Stimulated activated CD4-positive, alpha-beta T cell treated with anti-CD3 and anti-CD28 coated beads, Interleukin-1b, Interleukin-23, amount 100 ng/mL, for 48 hours (primary cell): ENCODE measurements at places on chromosomes 3 and 15.
A peak's percentile ranks its signal among the peaks of the same experiment; 100 is the strongest.

- DNase-seq, result no peak
Observed at GRCh38 chr3:143814443-143814889, 33.8 kb downstream of the SLC9A9 start.

DNA sequence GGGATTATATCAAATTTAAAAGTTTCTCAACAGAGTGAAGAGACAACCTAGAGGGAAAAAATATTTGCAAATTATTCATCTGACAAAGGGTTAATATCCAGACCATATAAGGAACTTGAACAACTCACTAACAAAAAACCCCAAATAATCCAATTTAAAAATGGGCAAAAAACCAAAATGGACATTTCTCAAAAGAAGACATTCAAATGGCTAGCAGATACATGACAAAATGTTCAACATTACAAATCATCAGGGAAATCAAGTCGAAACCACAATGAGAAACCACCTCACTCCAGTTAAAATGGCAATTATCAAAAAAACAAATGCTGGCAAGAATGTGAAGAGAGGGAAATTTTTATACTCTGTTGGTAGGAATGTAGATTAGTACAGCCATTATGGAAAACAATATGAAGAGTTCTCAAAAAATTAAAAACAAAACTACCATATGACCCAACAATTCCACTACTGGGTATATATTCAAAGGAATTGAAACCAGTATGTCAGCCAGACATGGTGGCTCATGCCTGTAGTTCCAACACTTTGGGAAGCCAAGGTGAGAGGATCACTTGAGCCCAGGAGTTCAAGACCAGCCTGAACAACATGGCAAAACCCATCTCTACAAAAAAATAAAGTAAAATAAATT, 88.5 kb downstream of the CSNK1G1 start:
- no peak for DNase-seq

- no peak for DNase-seq
Observed at GRCh38 chr15:42108806-42109205, 14.4 kb upstream of the PLA2G4D start.

GRCh38 chr15:49848282-49848724, 227.5 kb downstream of the DTWD1 start:
- DNase-seq, result no peak

DNA sequence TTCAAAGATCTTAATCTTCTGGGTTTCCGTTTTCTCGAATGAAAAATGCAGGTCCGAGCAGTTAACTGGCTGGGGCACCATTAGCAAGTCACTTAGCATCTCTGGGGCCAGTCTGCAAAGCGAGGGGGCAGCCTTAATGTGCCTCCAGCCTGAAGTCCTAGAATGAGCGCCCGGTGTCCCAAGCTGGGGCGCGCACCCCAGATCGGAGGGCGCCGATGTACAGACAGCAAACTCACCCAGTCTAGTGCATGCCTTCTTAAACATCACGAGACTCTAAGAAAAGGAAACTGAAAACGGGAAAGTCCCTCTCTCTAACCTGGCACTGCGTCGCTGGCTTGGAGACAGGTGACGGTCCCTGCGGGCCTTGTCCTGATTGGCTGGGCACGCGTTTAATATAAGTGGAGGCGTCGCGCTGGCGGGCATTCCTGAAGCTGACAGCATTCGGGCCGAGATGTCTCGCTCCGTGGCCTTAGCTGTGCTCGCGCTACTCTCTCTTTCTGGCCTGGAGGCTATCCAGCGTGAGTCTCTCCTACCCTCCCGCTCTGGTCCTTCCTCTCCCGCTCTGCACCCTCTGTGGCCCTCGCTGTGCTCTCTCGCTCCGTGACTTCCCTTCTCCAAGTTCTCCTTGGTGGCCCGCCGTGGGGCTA, at the start of the genes B2M and PATL2:
Gene B2M, plus strand, starts transcription at position 422 of the 647 bp plus-strand sequence. Its CDS starts 30 bp downstream, at position 452.
Gene PATL2, minus strand, starts transcription at position 228 of the 647 bp plus-strand sequence. CDS start 34,833 bp downstream, outside the sequence.
- DNase-seq, result peak; percentile 96

- no peak for DNase-seq
Observed at GRCh38 chr3:94647131-94647530, 584.3 kb downstream of the NSUN3 start.

DNA sequence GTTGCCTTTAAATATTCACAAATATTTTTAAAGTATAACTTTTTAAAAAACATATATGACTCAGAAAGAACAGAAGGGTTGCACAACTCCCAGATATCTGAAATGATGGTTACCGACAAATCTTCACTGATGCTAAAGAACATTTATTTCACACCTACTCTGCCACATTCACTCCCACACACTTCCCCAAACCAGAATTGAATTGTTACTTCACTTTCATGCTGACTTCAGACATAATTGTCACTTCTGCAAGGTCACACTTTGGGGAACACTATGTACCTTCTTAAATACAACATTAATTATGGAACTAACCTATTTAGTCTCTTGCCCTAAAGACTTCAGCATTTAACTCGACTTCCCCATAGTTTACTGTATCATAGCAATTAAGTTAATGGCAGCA, 795.1 kb downstream of the FHIT start:
- no peak for DNase-seq

DNA sequence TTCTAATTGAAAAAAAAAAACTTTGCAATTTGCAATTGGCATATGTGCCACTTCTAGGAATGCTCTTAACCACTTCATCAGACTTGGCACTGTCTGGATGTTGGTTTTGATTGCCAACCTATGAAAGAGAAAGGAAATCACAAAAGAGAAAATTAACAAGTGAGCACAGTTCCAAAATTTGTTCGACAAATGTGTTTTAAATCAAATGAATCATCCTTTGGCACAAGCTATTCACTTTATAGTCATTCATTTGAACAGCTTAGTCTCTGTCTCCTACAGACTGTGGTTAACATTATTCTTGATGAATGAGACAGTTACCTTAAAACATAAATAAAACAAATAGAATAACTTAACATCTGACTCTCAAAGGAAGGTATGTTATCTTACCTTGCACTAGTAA, 265.0 kb downstream of the EPHA3 start:
- DNase-seq, result no peak

GRCh38 chr15:81491414-81492096, 117.5 kb upstream of the TMC3 start:
- no peak for DNase-seq

- DNase-seq, result no peak
Observed at GRCh38 chr3:143753456-143753855, 94.8 kb downstream of the SLC9A9 start.

- DNase-seq, result no peak
Observed at GRCh38 chr15:63094495-63094931, 27.1 kb upstream of the LACTB start.

- no peak for DNase-seq
Observed at GRCh38 chr15:80072285-80072994, 13.0 kb downstream of the ZFAND6 start.

- DNase-seq, result no peak
Observed at GRCh38 chr15:52101542-52102323, 10.8 kb downstream of the BCL2L10 start.

- no peak for DNase-seq
Observed at GRCh38 chr3:38549486-38549885, 53.3 kb downstream of the EXOG start.

DNA sequence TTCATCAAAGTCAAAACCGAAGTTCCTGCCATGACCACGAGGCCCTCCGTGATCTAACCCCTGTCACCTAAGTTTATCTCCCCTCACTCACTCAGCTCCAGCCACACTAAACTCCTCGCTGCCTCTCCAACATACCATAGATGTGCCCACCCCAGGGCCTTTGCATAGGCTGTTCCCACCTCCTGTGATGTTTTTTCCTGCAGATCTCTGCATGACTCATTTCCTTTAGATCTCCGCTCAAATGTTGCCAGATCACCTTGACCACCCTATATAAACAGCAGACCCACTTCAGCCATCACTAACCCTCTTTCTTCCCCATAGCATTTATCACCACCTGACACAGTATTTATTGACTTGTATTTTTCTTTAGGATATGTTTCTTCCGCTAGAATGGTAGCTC, 58.5 kb downstream of the HRH1 start:
- no peak for DNase-seq

DNA sequence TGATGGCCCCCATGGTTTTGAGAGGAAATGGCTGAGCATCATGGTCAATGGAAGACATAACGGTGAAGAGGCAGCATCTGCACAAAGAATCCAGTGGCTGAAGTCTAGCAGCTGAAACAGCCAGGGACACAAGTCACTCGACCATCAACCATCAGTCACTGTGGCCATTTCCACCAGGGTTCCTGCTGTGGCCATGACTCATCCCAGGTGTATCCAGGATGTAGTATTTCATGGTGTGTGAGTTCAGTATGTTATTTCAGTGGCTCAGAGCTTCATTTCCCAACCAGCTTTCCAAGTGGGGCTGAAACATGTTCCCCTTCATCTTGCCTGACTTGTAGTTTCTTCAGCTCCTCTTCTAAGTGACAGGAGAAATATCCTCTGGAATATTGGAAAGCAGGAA, 47.8 kb upstream of the WNT5A start:
- no peak for DNase-seq

- DNase-seq, result no peak
Observed at GRCh38 chr3:5305684-5305989, 118.1 kb downstream of the EDEM1 start.

- no peak for DNase-seq
Observed at GRCh38 chr15:51967583-51967982, 4.0 kb downstream of the LEO1 start.

- DNase-seq, result no peak
Observed at GRCh38 chr15:77386626-77387025, 33.3 kb downstream of the PEAK1 start.

DNA sequence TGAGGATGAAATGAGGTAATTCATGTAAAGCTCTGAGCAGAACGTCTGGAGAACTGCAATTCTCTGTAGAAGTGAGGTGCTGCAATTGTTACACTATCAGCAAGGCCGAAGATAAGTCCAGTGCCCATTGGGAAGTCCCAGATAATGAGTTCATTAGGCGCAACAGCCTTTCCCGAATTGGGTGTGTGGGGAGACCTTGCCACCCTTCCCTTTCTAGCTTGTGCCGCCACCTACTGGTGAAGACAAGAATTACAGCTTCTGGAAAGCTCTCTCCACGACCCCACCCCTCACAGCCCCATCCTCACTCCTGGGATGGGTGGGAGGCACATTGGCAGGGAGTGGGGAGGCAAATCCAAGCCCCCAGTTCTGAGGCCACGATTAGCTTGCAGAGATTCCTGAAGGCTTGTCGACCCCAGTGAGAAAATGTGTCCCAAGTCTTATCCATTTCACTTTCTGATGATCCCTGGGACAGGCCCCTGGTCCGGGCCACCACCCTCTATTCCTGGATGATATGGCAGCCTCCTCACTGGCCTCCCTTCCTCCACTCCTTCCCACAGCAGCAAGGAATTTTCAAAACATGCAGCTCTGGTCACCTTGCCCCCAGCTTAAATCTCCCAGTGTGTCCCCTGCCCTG, 36.4 kb downstream of the FAM3D start:
- DNase-seq, result peak; percentile 54

- peak; percentile 2 for DNase-seq
Observed at GRCh38 chr3:108472001-108472591, 38.3 kb downstream of the MYH15 start.

DNA sequence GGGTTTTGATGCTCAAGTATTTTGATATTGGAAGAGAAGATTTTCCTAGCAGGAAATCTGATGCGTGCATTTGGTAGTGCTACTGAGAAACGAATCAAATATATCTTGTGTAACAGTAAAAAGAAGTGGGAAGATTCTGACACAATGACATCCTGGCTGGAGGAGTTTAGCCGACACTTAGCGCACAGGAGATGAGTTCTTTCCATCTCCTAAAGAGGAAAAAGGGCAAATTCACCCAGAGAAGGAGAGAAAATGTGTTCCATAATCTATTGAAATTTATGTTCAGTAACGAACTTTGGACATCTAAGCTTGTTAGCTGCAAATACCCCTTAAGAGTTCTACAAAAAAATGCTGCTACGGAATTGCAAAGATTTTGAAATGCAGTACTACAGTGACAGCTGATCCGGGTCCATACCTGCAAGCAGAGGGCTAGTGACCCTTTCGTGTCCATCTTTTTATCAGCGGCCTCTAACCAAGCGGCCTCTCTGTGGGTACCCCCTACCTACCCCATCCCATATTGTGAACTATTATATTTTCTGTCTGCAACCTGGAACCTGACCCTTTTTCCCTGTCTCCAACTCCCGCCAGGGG, 971 bp downstream of the CPOX start:
- DNase-seq, result no peak
